ENCODE measurements at places on chromosomes 5 and 9.

DNA sequence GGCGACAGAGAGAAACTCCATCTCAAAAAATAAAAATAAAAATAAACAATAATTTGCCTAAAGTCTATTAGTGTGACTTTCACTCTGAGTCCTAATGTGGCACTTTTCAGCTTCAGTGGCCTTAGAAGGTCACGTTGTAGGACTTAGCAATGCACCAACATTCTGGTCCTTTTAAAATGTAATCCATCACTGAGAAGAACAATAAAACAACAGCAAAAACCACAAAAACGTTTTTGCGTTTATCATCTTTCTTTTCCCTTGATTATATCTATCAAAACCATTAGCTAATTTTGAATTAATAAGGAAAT lies 190.1 kb upstream of the ZNF608 start:
- DNase-seq = no peak

GRCh38 chr5:44358421-44358820 lies 30.8 kb downstream of the FGF10 start:
- no peak for DNase-seq

DNA sequence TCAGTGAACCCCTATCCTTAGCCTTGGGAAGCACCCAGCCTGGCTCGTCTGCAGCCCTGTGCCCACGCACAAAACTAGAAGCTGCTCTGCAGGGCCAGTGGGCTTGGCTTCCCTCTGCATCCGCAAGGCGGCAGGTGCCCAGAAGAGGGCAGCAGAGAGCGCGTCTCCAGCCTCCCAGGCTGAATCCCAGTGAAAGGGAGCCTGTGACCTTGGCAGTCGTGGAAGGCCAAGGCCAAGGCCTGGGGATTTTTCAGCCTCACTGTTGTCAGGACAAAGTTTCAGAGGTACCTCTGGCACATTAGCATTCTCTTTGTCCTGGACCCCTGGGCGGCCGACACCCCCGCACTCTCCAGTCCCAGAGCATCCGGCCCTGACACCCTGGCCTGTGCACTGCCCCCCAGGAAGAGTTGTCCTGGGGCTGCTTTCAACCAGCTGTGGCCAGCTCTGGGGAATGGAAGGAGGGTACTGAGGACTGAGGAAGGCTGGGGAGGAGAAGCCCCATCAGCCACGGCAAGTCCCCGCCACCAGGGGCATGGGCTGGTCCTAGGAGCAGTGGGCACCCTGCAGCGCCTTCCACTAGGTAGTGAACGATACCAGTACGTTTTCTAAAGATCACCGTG lies 63.6 kb upstream of the IL17B start:
- peak; percentile 82 for DNase-seq

GRCh38 chr5:96004087-96004486 lies 42.4 kb upstream of the ELL2 start:
- DNase-seq = no peak

DNA sequence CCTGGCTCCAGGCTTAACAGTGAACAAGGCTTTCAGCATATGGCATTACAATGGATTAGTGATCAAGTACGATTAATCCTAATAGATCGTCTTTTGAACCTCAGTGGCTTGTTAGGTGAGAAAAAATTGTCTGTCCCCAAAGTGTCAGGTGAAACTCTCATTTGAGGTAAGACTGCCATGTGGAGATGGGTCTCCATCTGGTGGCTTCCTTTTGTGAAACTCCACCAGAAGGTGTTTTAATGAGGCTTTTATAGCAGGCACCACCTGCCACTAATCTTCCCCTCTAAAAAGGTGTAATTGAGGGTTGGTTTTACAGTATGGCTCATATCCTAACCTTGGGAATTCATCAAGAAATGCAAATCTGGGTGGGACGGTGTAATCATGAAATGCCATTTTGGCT lies 471.1 kb upstream of the MPDZ start:
- no peak for DNase-seq

DNA sequence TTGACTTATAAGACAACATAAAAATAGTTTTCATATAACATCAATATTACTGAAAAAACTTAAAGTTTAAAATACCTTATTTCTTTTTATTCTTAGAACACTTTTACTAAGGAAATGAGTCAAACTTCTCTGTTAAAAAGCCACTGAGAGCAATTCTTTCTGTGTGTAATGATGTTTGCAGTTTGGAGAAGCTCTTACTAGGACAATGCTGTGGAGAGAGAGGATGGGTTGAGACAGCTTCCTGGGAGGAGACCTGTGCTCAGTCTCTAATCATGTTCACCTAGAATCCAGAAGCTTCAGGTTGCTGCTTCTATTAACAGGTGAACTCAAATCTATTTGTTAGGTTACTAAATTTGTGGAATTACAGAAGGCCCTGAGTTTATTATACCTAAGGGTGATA lies 198.5 kb downstream of the DNAH5 start:
- no peak for DNase-seq

GRCh38 chr5:166032601-166033000 lies 2258.8 kb upstream of the WWC1 start:
- DNase-seq = no peak

GRCh38 chr5:60699288-60699608 lies 718 bp downstream of the DEPDC1B start:
- no peak for DNase-seq

GRCh38 chr5:138539791-138540190 lies 3.2 kb downstream of the ETF1 start:
- DNase-seq = no peak

DNA sequence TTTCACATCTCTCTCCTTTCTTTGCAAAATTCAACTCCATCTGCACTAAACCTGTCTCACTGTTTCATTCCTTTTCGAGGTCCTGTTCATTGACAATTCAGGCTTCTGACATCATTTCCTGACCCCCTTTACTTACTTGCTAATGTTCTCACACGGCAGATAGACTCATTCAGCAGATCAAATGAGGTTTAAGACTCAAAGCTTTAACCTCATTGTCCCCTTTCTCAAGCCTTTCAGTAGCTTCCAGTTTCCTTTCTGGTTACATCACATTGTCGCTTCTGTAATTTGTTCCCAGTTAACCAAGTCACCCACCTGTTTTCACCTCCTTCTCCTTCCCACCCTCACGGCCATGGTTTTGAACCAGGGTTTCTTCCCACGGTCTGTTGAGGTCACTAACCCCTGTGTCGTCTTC lies 143.4 kb upstream of the OTULINL start:
- DNase-seq = no peak

DNA sequence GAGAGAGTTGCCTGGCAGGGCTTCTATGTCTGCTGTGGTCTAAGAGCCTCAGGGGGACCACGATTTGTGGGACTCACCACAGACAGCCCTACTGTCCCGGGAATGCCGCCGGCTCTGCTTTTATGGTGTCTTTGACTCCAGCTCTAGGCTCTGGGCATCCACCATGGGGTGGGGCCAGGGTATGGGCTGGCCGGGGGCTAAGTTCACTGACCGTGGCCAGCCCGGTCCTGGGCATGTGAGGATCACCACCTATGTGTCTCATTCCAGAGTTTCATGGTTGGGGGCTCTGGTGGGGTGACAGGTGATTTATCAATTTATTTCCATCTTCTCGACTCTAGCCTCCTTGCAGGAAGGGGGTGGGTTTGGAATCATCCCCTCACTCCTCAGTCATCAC lies 139.4 kb downstream of the GADD45G start:
- no peak for DNase-seq

DNA sequence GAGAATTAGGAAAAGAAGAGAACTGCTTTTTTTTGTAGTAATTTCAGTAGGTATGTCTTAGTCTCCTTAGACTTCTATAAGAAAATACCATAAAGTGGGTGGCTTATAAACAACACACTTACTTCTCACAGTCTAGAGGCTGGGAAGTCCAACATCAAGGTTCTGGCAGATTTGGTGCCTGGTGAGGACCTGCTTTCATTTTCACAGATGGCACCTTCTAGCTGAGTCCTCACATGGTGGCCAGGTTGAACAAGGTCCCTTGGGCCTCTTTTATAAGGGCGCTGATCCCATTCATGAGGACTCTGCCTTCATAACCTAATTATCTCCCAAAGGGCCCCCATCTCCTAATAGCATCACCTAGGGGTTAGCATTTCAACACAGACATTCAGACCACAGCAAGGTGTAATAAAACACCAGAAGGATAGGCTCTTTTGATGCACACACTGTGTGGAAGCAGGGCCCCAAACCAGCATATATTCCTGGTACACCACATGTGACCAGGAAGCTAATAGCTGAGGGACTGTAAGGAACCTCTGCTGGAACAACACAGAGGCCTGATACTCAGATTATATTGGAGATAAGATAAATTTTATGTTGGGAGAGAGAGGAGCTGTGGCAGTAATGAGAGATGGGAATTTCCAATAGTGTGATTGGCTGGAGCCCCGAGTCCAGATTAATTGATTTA lies 384.9 kb downstream of the RAB3C start:
- DNase-seq = no peak

DNA sequence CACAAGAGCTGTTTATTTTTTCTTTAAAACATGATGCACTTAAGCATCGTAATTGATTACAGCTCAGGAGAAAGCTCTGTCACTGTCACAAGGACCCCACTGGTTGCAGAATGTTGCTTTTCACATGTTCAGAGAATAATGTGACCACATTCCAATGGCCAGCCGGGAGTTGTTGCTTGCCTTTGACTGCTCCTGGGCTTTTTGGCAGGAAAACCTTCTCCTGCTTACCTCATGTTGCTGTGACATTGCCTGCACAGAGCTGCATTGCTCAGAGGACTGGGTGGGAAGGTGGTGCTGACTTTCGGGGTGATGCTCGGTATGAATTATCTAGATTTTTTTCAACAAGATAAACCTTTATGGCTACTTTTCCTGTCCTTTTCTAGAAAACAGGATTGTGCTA lies 88.2 kb downstream of the PALM2AKAP2 start:
- DNase-seq = no peak

GRCh38 chr9:112198646-112199045 lies 23.5 kb upstream of the SUSD1 start:
- DNase-seq = no peak

DNA sequence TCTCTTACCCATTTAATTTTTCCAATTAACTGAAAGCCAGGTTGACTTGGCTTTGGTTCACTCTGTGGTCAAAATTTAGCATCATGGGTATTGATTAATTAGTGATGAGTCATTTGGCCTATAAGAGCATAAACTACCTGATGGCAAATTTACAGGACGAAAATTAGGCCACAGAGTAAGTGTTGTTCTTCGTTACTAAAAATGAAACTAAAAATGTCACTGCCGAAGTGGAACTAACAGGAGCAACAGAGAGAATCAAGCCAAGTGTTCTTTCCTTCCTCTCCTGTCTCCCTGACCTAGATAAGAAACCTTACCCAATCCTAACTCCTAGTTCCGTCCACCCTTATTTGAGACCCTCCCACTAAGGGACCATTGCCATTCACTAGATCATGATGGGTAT lies 176.9 kb downstream of the RAB3C start:
- no peak for DNase-seq

DNA sequence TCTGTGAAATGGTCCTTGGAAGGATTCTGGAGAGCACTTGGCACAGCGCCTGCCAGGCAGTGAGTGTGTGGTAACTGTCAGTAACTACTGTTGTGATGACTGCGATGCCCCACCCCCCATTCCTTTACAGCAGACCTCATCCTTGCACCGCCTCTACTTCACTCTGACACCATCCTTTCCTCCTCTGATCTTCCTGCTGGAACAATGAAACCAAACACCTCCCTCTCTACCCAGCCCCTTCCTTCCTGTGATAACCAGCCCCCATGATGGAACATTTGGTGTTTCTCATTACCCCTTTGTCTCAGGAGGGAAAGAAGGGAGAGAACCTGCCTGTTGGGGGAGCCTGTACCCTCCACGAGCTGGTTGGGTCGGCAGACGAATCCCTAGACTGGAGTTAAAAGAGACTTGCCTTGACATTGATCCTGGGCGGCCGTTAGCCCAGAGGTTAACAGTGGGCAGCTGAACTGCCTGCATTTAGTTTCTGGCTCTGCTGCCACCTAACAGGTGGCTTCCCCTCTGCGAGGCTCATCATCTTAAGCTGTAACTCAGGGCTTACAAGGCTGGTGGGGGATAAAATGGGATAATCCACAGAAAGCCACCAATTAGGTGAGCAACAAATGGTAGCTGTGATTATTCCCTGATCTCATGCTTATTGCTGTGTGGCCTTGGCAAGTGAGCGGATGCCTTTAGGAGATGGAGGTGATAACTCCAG lies 34.2 kb upstream of the GRPEL2 start:
- no peak for DNase-seq

- DNase-seq = peak; percentile 66
Measured at GRCh38 chr5:177370488-177371119, 12.9 kb downstream of the RGS14 start.

DNA sequence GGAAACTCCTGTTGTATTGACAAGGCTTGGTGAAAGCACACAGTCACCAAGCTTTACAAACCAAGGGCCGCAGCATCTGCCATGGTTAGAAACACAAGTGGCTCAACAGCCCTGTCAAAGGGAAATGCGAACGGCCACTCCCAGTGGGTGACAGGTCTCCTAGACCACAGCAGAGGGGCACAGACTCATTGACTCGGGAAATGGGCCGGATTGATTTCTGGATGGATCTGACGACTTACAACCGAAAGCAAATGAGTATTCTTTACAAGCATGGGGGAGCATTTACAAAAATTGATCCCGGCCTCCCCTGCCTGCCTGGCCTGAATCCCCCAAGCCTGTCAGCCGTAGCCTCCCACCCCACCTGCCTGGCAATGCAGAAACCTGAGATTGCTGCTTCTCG lies 48.2 kb downstream of the ADAMTS2 start:
- DNase-seq = no peak

- no peak for DNase-seq
Measured at GRCh38 chr9:131719262-131719908, 20.5 kb downstream of the RAPGEF1 start.

GRCh38 chr5:61228229-61228628 lies 66.0 kb upstream of the SMIM15 start:
- no peak for DNase-seq

DNA sequence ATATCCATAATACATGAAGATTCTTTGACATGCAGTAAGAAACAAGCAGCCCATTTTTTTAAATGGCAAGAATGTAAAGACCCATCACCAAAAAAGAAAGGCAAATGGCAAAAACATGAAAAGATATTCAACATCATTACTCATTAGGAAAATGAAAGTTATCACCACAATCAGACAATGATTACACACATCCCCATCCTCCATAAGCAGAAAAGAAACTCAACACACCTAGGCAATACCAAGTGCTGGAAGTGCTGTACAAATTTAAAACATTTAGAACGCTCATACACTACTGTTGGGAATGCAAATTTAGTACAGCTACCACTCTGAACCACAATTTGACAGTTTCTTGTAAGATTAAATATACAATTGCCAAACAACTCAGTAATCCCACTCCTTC lies 466.7 kb downstream of the ACTL7B start:
- no peak for DNase-seq

- DNase-seq = no peak
Measured at GRCh38 chr9:127081250-127082185, 40.9 kb downstream of the ANGPTL2 start.

GRCh38 chr5:388266-389196 lies 54.4 kb upstream of the EXOC3 start:
- DNase-seq = no peak

DNA sequence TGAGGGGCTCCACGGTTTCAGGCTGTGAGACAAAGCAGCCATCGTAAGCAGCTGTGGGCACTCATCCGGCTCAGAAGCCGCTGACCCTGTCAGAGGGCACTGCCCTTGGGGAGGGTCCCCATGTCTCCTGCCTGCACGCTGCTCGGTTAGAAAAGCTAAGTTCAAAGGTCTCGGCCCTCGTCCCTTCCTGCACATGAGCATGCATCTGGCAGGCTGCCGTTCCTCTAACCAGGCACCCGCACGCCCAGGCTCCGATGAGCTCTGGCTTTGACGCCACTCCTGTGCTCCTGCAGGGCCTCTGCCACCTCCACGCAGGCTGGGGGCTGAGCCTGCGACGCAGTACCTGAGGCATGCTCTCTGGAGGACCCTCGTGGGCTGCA lies 51.3 kb downstream of the NKD2 start:
- no peak for DNase-seq
